Astrocyte (in vitro differentiated cells and primary cell): ENCODE measurements at places on chromosomes 1 and 21. TPM values are rescaled to one million over a fixed set of nuclear protein-coding genes. Genes with fewer than 3 reads are reported as not detected.

SLAMF6 gene
- total RNA-seq, result not detected in 2 replicates

GRCh38 chr1:67250051-67250653 lies 57.5 kb upstream of the IL12RB2 start:
- H3K27ac ChIP-seq, result no peak overlapping the region
- no peak overlapping the region for H3K4me3 ChIP-seq
- H3K27me3 ChIP-seq, result no peaks in the 10 kb centered on the region
- DNase-seq, result no peak
- no peaks in the 10 kb centered on the region for H3K4me1 ChIP-seq

DNA sequence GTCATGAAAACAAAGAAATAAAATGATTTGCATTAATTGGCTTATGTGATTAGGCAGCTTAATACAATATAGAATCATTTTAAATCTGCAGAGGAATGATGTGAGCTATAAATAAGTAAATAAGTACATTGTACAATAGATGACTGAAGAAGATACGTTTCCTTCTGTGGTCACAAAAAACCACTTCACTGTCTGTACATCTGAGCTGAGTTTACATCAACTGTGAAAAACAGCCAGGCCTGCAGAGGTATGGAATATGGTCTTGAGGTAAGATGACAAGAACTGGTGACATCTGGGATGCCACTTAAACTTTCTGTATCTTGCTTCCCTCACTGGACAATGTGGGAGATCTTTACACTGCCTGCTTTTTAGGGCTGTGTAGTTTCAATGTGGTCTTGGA lies 130.0 kb upstream of the BEND5 start:
- no peak for DNase-seq
- H3K27ac ChIP-seq, result no peak overlapping the region
- no peaks in the 10 kb centered on the region for H3K36me3 ChIP-seq
- no peaks in the 10 kb centered on the region for H3K27me3 ChIP-seq
- no peaks in the 10 kb centered on the region for H3K4me1 ChIP-seq
- no peak overlapping the region for H3K4me3 ChIP-seq

DNA sequence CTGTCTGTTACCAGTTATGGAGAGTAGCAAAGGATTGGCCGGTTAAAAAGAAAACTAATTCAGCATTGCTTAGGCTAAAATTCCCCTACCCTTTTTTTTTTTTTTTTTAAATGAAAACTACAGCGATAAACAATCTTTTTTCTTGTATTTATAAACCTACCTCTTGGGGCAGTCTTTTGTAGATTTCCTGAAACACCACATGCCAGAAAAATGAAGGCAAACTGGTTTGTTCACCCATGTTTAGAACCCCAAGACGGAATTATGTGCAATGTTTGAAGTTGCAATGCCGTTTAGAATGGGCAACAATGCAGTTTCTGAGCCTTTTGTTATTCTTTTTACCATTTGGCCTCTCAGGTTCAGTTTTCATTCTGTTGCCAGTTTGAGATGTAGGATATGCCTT lies 59.1 kb downstream of the PRDM2 start:
- no peaks in the 10 kb centered on the region for H3K27me3 ChIP-seq
- DNase-seq, result no peak
- peaks cover 11% of the 10 kb centered on the region for H3K4me1 ChIP-seq
- H3K36me3 ChIP-seq, result no peaks in the 10 kb centered on the region

DNA sequence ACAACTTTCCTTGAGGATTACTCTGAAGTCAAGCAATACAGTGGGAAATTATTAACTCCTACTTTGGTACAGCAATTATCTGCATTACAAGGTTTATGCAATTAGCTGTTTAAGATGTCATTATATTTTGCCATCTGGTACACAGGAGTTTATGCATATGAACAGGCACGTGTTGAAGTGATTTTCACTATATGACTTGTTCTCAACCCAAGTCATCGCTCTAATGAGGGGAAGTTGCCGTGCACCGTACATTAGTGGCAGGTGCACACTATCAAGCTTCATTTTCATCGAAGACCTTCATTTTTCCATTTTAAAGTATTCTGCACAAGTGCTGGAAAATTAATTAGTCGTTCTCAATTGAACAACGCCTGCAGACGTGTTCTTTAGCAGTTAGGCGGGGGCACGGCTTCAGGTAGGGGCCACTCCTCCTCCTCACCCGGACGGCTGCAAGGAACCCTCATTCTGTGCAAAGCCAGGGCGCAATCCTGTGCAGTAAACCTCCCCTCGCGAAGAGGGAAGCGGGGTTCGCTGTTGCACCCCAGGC lies 39.8 kb upstream of the NFIA start:
- H3K4me3 ChIP-seq, result peak overlapping the region; percentile 54
- H3K27me3 ChIP-seq, result peaks cover 16% of the 10 kb centered on the region
- H3K36me3 ChIP-seq, result no peaks in the 10 kb centered on the region

GRCh38 chr1:150557065-150557600 lies 7.9 kb downstream of the ADAMTSL4 start:
- no peak for DNase-seq
- no peak overlapping the region for H3K4me3 ChIP-seq
- no peak overlapping the region for H3K27ac ChIP-seq
- peaks cover 22% of the 10 kb centered on the region for H3K4me1 ChIP-seq
- no peaks in the 10 kb centered on the region for H3K36me3 ChIP-seq

OR2T2 gene
- not detected in 2 replicates for total RNA-seq

- no peaks in the 10 kb centered on the region for H3K27me3 ChIP-seq
- H3K4me1 ChIP-seq, result no peaks in the 10 kb centered on the region
- DNase-seq, result no peak
These were observed 20.7 kb downstream of the RGS7 start for GRCh38 chr1:241336335-241336734.

GRCh38 chr1:119771770-119772169 lies 3.1 kb upstream of the HMGCS2 start:
- H3K27me3 ChIP-seq, result peaks cover 25% of the 10 kb centered on the region
- H3K4me1 ChIP-seq, result no peaks in the 10 kb centered on the region
- no peak for DNase-seq
- no peaks in the 10 kb centered on the region for H3K36me3 ChIP-seq
- H3K27ac ChIP-seq, result no peak overlapping the region

DNA sequence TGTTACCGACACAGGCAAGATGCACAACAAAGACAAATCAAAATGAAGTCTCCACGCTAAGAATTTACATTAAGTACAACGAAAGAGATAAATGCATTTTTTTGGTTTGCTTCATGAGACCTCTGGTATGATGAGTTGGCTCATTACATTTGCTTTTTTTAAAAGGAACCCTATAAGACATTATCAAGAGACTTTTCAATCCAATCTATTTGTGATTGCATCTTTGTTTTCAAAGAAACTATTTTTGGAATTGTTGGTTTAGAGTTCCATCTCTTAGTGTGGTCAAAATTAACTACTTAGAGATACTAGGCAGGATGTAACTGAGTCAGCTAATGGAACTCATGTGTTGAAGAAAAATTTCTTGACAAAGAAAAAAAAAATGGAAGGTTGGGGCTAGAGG lies 200.1 kb downstream of the ZC3H11B start:
- H3K4me1 ChIP-seq, result no peaks in the 10 kb centered on the region
- no peak overlapping the region for H3K27ac ChIP-seq
- no peaks in the 10 kb centered on the region for H3K27me3 ChIP-seq
- H3K4me3 ChIP-seq, result no peak overlapping the region

ZNF648 gene
- not detected in 2 replicates for total RNA-seq

TNN gene
- 0.16 and 0.29 TPM in 2 replicates for total RNA-seq

B3GALT2 gene
- total RNA-seq, result 0.39 and 0.60 TPM in 2 replicates

CFHR5 gene
- total RNA-seq, result not detected in 2 replicates

- no peak within 1 kb of the TSS for H3K27ac ChIP-seq
- H3K4me3 ChIP-seq, result no peak within 1 kb of the TSS
- peaks cover 4% of the 10 kb centered on the region for H3K27me3 ChIP-seq
These were observed at the start of gene OLFM3 for GRCh38 chr1:101996825-101997465. OLFM3 (minus strand) TSS chr1:101996926.

DNA sequence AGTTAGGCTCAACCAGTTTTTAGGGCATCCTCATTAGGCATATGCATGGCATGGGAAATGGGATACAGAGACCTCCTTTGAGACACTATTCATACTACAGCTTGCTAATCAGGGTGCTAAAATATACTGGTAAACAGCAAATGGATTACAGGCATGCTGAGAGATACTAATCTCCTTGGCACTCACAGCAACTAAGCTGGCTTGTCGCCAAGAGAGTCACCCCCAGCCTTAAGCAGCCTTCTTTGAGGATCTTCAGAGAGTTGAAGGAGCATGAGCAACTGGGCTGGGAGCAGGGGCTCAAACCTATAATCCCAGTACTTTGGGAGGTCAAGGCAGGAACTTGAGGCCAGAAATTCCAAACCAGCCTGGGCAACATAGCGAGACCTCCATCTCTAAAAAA lies 120.1 kb upstream of the NR5A2 start:
- H3K36me3 ChIP-seq, result no peaks in the 10 kb centered on the region
- H3K27ac ChIP-seq, result no peak overlapping the region
- H3K4me3 ChIP-seq, result no peak overlapping the region
- no peak for DNase-seq
- no peaks in the 10 kb centered on the region for H3K4me1 ChIP-seq
- H3K27me3 ChIP-seq, result no peaks in the 10 kb centered on the region

DNA sequence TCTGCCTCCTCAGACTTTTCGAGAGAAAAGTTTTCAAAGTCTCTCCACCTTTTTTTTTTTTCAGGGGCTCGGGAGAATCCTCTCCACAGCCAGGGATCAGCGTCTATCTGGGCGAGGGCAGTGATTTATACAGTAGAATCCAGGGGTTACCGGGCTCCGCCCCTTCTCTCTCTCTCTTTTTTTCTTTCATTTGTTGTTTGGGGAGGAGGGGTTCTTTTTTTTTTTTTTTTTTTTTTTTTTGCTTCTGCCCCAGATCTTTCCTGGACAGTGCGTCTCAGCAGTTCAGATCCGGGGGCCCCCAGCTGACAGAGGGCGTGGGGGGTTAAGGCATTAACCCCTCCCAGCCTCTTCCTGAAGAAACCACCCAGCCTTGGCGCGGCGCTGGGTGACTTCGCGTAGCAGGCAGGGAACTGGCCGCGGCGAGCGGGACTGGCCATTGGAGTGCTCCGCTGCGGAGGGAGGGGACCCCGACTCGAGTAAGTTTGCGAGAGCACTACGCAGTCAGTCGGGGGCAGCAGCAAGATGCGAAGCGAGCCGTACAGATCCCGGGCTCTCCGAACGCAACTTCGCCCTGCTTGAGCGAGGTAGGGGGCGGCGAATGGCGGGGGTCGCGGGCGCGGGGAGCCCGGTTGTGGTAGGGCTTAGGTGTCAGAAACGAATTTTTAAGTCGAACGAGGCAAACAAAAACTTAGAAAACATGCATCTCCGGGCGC lies at the start of gene S1PR1:
Gene S1PR1 (plus strand): TSS at position 504 of the 713 bp plus-strand sequence. CDS start 1,966 bp downstream, outside the sequence.
- peaks cover 18% of the 10 kb centered on the region for H3K4me1 ChIP-seq
- H3K4me3 ChIP-seq, result peak within 1 kb of the TSS; percentile 70
- H3K36me3 ChIP-seq, result no peaks in the 10 kb centered on the region
- peak within 1 kb of the TSS; percentile 36 for H3K27ac ChIP-seq

UBR4 gene
- total RNA-seq, result 133 and 153 TPM in 2 replicates

- DNase-seq, result no peak
- no peaks in the 10 kb centered on the region for H3K27me3 ChIP-seq
- no peaks in the 10 kb centered on the region for H3K36me3 ChIP-seq
- no peak overlapping the region for H3K4me3 ChIP-seq
- no peaks in the 10 kb centered on the region for H3K4me1 ChIP-seq
These were observed 70.4 kb upstream of the LYST start for GRCh38 chr1:235937123-235937522.

DNA sequence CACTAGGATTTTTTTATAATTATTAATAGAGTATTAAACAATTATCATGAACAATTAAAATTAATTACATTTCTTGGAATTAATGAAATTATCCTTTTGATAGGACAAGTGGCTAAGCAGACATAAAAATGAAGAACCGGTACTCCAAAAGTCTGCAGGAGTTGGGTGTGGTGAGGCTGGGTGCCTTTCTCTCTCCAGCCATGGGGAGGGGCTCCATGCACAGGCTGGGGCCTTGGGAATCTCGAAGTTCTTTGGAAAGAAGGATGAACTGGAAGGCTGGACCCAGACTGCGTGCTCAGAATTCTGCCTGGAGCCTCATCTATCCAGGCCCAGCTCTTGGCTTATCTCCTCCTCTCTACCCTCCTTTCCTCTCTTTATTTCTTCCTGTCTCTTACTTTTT lies 94.1 kb downstream of the ACTL8 start:
- H3K4me3 ChIP-seq, result no peak overlapping the region
- DNase-seq, result no peak
- H3K27me3 ChIP-seq, result peaks cover 3% of the 10 kb centered on the region
- H3K4me1 ChIP-seq, result no peaks in the 10 kb centered on the region
- no peaks in the 10 kb centered on the region for H3K36me3 ChIP-seq

KLHDC7A gene
- 0.14 and 0.17 TPM in 2 replicates for total RNA-seq

- no peaks in the 10 kb centered on the region for H3K4me1 ChIP-seq
- no peak overlapping the region for H3K27ac ChIP-seq
- peaks cover 4% of the 10 kb centered on the region for H3K27me3 ChIP-seq
- no peaks in the 10 kb centered on the region for H3K36me3 ChIP-seq
- no peak for DNase-seq
- no peak overlapping the region for H3K4me3 ChIP-seq
These were observed 26.5 kb upstream of the RPL11 start for GRCh38 chr1:23664837-23665795.

DNA sequence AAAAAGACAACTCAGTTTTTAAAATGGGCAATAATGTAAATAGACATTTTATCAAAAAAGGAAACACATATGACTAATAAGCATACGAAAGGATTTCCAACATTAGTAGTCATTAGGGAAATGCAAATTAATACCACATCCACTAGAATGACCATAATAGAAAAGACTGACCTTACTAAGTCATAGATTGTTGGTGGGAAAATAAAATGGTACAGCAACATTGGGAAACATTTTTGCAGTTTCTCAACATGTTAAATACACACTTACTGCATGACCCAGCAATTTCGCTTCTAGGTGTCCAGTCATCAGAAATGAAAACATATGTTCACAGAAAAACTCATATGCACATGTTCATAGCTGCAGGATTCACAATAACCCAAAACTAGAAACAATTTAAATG lies 29.9 kb upstream of the SLC44A3 start:
- no peak overlapping the region for H3K27ac ChIP-seq
- H3K4me3 ChIP-seq, result no peak overlapping the region
- peaks cover 15% of the 10 kb centered on the region for H3K4me1 ChIP-seq
- DNase-seq, result no peak

DNA sequence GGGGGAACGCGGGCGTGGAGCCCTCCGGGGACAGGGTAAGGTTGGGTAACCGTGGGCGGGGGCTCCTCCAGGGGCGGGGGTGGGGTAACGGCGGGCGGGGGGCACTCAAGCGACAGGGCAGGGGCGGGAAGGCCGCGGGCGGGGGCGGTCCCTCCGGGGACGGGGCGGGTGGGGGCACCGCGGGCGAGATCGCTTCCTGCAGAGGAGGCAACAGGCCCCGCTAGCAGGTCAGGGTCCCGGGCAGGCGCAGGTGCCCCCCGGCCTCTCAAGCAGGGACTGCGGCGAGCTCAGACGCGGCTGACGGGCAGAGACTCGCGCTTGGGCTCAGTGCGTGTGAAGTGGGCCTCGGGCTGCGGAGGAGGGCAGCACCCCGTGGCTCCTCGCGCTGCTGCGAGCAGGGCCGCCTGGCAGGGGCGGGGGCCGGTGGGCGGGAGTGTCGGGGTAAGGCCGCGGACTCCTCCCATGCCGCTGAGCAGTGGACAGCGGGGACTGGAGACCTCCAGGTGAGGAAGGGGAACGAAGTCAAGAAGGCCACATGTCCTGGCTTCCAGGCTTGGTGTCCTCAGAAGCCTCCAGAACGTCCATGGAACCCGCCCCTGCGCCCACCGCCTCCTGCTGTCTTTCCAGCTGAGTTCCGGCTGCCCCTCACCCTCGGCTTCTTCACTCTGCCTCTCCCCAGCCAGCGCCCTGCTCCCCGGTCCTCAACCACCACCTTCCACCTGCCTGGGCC lies 627 bp upstream of the GNB1 start:
- peak overlapping the region; percentile 92 for H3K27ac ChIP-seq
- H3K4me3 ChIP-seq, result peak overlapping the region; percentile 58
- no peaks in the 10 kb centered on the region for H3K36me3 ChIP-seq
- no peak for DNase-seq

HES3 gene
- not detected in 2 replicates for total RNA-seq
